Central memory CD4-positive, alpha-beta T cell (primary cell): ENCODE measurements at places on chromosomes 6 and 20.

GRCh38 chr6:52190409-52190808, 4.2 kb downstream of the IL17A start:
- no peak for DNase-seq

DNA sequence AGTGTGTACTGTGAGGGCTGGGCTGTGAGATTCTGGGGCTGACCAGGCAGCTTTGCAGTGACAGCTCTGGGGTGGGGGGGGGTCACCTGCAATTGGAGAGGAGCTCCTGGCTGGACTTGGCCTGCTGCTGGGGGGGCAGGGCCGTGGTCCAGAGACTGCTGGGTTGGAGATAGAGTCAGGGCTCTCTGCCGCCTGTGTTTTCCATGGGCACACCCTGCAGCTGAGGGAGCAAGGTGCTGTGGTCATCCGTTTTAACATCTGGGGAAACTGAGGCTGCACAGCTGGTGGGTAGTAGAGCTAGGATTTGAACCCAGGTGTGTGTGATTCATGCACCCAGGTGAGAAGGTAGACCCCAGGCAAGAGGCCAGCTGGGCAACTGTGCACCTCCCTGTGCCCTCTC, 7.3 kb downstream of the DLGAP4 start:
- DNase-seq = no peak

DNA sequence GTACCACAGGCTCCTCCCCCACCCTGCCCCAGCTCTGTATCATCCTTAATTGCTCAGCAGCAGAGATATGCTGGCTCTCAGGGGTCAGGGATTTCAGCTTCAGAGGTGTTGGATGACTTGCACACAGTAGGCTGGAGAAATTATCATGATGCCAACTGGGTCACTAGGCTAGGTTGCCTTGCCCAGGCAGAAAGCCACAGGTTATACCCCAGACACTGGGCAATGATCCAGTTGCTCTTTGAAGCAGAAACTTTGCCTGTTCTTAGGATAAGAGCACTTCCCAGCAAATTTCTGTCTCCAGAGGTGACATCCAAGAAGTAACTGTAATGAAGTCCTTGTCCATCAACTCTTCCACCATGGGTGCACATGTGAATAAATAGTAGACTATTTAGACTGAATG, 38.3 kb upstream of the SCML4 start:
- no peak for DNase-seq

GRCh38 chr6:110246900-110247546, 66.8 kb downstream of the CDC40 start:
- DNase-seq = no peak

DNA sequence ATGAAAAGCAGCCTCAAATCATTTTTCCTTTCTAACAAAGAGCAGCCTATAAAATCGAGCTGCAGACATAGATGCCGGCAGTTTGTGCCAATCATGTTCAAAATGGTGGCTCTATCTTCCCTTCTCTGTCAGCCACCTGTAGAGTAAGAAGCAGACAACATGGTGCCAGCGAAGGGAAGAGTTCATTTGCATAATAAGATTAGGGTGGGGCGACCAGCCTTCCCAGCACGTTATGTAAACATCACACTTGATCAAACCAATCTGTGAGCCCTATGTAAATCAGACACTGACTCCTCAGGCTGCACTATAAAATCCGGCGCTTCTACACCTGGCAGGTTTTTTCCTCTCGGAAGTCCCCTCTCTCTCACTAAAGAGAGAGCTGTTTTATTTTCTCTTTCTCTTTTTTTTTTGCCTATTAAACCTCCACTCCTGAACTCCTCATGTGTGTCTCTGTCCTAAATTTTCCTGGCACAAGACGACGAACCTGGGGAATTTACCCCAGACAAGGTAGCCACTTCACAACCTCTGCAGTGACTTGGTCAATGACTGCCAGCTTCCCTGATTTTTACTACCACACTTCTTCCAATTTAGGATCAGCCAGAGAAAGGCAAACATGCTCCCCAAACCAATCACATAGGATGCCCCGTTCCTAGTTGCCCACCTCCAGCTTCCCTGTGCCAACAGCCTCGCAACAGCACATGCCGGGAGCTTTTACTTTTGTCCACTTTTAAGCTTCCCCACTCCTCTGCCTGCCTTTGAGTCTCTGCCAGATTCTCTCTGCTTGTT, 12.9 kb downstream of the TPMT start:
- no peak for DNase-seq

DNA sequence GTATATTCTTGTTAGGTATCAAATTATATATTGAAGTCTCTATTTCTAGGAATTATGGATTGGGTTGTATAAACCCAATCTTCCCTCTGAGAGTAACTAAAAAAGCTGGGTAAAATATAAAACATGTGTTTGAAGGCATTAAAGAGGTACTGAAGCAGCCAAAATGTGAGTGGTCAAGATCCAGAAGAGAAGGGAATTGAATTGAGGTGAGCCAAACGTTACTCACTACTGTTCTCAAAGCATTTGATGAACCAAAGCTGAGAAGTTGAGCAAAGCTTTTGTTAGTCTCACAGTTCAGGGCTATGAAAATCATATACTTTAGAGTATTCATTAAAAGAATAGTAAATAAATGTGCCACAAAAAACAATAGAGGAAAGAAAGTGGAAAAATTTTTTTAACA, 365.8 kb downstream of the BCKDHB start:
- DNase-seq = no peak

DNA sequence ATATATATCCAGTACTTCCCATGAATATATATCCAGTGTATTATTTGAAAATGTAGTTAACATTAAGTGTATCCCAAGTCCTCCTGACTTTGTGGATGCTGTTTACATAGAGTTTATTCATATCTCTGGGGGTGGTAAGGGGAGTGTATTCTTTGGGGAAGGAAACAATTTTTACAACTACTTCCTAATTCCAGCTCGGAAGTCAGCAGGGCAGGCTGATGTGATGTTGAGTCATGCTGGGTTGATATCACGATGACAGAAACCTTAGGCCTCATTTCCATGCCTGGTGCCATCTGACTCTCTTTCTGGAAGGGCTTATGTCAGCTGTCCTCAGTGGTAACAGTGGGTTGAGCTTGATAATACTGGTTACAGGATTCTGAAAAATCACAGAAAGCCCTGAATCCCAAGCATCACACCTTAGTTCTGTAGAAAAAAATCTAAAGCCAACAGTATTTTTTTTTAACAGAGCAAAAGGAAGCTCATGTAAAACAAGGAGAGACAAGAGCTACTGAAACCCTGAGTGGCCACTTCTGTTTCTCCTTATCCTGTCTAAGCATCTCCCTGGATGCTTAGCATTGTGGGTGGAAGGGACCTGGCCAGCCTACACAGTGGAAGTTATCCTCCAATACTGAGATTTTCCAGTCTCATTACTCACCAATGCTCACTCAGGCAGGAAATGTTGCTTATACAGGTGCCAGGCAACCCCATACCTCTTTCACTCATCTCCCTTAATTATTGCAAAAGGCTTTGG, 75.2 kb upstream of the IYD start:
- no peak for DNase-seq

GRCh38 chr6:31174378-31174777, 3.9 kb upstream of the POU5F1 start:
- no peak for DNase-seq

- DNase-seq = no peak
Measured at GRCh38 chr6:56381801-56382251, 134.4 kb upstream of the COL21A1 start.

DNA sequence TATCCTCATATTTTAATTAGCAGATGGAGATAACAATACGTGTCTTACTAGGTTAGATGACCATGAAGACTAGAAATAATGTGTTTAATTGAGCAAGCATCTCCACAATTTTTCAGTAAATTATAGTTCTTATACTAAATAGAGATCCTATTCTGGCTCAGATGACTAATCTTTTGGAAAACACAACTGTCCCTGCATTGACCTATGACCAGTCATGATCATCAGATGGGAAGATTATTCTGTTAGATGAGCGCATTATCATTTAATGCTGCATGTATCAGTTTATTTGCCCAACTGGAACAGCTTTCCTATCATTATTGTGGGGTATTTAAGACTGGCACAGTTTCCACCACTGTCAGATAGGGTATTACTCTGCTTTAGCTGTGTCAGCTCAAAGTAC, 185.5 kb downstream of the MOXD1 start:
- no peak for DNase-seq

DNA sequence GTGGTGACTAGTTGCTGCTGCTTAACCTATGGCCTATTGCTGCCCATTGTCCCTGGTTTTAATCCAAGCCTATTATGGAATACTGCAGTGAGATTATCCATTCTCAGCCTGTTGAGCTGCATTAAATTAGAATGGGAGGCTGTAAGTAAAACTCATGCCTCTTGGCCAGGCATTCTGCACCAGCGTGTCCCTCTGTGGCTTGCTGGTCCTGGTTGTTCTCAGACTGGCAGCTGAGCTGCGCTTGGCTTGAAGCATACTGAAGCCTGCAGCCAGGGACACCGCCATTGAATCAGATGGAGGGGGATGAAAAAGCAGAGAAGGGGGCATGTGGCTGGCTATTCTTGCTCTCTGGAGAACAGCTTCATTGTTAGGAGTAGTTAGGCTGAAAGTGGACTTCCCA, 15.6 kb downstream of the LRRN4 start:
- DNase-seq = no peak

- DNase-seq = no peak
Measured at GRCh38 chr6:80404889-80405288, 298.4 kb downstream of the BCKDHB start.

DNA sequence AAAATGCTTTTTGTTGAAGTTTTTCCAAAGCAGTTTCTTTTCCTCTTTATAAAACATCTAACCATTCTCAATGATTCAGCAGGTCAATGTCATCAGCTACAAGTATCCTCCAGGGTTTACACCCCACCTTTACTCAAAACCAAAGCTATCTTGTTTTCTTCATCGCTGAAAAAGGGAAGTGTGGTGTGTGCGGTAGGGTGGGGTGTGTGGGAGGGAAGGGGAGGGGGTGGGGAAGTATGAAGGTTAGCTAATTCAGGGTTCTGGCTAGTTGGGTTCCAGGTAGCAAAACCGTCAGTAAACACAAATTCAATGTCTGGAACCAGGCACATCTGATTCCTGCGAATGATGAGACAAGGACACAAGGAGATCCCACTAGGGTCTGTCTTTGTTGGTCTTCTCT, 189.6 kb downstream of the GJA10 start:
- DNase-seq = peak; percentile 57

DNA sequence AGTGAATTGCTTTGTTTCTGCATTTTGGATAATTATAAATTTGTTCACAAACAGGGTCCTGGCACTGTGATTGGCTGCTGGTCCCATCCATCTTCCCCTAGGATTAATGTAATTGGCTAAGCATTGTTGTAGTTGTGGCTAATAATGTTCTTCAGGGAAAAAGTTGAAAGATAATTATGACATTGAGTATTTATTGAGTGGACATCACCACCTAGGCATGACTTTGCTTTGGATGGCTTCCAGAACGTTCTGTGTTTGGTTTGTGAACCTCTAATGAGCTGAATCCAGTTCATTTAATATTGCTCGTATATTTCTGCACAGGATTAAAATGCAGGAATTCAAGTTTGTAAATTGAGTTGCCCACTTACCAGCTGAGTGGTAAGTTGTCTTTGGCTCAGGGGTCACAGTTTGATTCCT, 55.1 kb downstream of the ARID1B start:
- no peak for DNase-seq

- DNase-seq = no peak
Measured at GRCh38 chr20:19321176-19321575, 108.7 kb downstream of the SLC24A3 start.

DNA sequence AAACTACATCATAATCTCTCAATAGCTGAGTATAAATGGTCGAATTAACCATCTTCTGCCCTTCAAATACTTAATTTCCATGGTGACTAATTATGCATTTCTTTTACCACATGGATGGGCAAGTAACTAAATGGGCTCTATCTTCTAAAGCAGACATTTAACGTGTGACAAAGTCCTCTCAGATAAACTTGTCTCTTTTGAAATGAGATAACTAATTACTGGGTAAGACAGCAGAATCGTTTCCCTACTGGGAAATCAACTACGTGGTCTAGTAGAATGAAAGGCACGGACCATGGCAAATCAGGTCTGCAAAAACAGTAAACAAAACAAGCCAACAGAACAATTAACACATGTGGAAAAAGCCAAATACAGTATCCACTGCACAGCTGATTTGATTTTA, 137.7 kb downstream of the BACH2 start:
- no peak for DNase-seq

- DNase-seq = no peak
Measured at GRCh38 chr6:36719126-36719525, 21.5 kb downstream of the RAB44 start.
